ENCODE measurements at places on chromosomes 11 and 22.

DNA sequence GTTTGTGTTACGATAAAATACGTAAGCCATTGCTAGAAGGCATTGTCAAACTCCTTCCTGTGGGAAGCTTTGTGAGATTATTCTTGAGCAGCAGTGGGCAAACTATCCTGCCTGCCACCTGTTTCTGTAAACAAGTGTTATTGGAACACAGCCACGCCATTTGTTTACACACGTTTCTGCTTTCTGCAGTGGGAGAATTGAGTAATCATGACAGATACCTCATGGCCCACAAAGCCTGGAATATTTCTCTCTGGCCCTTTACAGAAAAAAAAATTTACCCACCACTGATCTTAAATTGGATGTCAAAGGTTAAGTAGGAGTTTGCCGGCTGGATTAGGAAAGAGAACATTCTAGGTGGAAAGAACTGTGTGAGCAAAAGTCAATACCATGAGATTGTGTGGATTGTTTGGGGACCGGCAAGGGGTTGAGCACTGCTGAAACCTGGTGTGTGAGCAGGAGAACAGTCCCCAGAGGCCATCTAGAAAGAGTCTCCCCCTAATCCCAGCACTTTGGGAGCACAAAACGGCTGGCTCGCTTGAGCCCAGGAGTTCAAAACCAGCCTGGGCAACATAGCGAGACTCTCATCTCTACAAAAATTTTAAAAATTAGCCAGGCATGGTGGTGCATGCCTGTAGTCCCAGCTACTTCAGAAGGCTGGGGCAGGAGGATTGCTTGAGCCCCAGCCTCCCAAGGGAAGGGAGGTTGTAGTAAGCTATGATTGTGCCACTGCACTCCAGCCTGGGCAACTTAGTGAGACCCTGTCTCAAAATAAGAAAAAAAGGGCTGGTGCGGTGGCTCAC lies 6.0 kb upstream of the PLA2G6 start:
- peak; percentile 66 for DNase-seq

GRCh38 chr11:20111871-20112270 lies 48.4 kb downstream of the DBX1 start:
- DNase-seq: no peak

DNA sequence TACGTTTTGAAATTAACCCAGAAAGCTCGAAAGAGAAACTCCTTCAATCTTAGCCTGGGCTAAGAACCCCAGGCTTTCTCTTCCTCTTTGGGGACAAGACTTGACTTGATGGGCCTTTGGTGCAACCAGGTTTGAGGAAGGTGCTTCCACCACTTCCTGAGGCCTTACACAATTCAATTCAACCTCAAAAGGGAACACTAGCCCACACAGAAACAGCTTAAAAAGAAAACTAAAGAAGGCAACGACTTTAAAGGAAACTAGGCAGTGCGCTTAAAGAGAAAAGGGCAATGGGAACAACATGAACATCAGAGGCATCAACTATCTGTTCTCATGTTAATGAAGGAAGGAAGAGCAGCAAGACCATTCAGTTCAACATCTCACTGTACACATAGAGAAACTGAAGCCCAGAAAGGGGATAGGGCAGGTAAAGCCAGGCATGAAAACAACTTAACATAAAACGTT lies 24.8 kb downstream of the PAK1 start:
- no peak for DNase-seq

DNA sequence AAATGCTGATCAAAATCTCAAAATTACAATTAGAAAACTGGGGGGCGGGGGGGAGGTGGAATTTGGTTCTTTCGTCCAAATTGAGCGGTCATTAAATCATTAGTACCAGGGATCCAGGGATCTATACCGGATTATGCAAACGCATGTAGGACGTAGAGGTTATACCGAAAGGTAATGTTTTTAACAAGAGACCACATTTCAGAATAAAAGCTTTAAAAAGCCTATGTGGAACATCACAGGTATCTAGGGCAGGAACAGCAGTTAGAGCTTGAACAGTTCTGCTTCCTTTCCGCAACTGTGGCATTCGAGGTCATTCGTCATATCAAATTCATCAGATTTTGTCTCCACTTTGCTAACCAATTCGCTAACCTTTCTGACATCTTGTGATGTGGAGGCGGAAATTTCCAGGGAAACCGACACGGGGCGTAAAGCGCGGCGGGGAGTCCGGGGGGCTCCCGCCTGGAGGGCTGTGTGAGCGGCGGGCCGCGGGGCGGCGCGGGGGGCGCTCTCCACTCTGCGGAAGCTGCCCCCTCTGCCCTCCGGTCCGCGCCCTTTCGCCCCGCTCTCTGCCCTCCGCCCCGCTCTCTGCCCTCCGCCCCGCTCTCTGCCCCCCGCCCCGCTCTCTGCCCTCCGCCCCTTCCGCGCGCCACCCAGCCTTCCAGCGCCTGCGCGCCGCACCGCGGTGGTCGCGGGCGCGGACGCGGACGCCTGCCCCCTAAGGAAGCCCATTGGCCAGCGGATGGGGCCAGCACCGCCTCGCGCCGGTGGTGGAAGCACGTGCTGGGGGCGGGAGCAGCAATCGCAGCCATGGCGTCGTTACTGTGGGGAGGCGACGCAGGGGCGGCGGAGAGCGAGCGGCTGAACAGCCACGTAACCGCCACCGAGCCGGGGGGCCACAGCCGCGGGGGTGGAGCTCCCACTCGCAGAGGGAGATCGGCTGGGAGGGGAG lies at the start of gene DDX25:
Gene DDX25 (plus strand): TSS at position 798 of the 949 bp plus-strand sequence. CDS start 10 bp downstream, at position 808.
- peak; percentile 95 for DNase-seq

DNA sequence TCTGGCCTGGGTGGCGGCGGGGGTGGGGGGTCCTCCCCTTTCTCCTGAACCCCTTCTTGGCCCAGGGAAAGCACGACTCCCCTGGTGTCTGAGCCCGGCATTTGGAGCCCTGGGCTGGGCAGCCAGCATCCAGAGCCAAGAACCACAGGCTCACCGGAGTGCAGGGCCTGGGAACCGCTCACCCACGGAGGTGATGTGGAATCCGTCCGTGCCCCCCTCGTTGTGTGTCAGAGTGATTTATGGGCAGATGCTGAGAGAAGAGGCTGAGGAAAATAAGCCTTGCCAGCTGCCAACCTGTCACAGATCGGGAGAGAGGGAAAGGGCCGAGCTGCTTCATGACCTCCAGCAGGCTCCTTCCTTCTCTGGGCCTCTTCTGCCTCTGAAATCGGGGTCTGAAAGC lies 33.7 kb downstream of the WNT11 start:
- no peak for DNase-seq

GRCh38 chr11:113833151-113833550 lies 42.2 kb downstream of the USP28 start:
- DNase-seq: no peak

DNA sequence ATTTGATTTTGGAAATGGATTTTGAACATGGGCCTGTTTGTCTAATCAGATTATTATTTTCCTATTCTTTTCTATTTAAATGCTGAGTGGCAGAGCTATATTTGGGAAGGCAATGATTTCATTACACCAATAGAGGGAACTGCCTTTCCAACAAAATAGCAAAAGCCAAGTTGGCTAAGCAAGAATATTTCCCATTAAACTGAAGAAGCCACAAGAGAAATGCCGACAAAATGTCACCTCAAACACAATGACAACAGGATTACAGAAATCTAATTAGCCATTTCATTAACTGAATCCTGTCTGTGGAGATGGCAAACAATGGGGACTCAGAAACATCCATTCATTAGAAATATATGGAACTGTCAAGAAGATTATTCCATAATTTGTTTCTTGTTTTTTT lies 1593.1 kb upstream of the RAG2 start:
- DNase-seq: peak; percentile 55

DNA sequence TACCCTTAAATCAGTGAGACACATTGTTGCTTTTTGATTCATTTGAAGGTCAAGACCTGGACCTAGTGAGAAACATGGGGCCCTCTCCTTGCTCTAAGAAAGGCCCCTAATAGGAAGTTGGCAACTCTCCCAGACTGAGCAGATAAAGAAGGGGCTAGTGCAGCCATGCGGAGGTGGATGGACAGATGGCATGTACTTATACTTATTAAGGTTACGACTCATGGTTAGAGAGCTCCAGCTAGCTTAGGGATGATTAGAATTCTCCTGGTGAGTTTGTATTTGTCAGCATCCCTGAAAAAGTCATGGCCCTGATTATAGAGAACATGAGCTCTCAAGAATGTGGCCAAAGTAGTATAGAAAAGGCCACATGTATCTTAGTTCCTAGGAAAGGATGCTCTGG lies 112.1 kb upstream of the BDNF start:
- DNase-seq: no peak

- DNase-seq: no peak
Measured at GRCh38 chr11:74791333-74792100, 42.9 kb downstream of the RNF169 start.

All from brain (organoid and tissue), 16 donors.